ENCODE measurements at places on chromosomes 11 and 22.

- DNase-seq, result no peak
Observed at GRCh38 chr11:10415817-10416392, 39.2 kb upstream of the AMPD3 start.

DNA sequence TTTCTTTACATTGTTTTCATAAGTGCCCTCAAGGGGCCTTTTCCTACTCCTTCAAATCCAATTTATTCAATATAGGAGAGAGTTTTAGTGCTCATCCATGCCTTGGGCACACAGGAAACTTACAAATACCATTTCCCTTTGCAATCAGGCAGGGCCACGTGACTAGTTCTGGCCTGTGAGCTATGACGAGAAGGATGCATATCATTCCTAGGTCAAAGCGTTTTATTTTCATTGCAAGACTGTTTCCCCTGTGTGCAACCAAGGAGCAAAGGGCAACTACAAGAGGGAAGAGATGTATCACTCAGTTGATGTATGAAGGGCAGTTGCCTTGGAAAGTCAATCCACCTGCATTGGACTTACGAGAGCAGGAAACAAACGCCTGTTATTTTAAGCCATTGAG is 1.9 kb upstream of the TRAF6 start:
- no peak for DNase-seq

- DNase-seq, result no peak
Observed at GRCh38 chr11:116916052-116916451, 78.6 kb upstream of the APOA1 start.

DNA sequence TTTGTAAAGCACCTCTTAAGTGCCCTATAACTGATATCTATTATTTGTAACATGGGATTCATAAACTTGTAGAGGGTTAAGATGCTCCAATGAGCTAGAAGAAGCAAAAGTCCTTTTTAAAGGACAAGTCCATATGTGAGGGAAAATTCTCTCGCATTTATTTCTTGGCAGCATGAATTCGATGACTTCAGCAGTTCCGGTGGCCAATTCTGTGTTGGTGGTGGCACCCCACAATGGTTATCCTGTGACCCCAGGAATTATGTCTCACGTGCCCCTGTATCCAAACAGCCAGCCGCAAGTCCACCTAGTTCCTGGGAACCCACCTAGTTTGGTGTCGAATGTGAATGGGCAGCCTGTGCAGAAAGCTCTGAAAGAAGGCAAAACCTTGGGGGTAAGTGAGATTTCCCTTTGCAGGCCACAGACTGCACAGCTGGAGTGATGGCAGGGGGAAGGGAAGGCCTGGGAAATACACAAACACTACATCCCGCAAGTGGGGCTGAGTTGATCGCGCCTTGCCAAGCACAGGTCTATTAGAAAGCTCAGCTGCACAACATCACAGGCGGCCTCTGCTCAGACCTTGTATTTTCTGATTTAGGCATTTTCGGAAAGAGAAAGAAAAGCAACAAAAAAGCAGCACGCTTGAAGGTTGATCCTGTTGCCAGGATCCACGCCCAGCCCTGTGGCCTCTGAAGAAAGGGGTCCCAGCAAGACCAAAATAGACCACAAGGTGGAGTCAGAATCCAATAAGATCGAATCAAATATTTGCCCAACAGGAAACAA is 1.5 kb downstream of the MS4A8 start:
- DNase-seq, result peak; percentile 16

- no peak for DNase-seq
Observed at GRCh38 chr11:131077340-131077739, 161.1 kb upstream of the SNX19 start.

DNA sequence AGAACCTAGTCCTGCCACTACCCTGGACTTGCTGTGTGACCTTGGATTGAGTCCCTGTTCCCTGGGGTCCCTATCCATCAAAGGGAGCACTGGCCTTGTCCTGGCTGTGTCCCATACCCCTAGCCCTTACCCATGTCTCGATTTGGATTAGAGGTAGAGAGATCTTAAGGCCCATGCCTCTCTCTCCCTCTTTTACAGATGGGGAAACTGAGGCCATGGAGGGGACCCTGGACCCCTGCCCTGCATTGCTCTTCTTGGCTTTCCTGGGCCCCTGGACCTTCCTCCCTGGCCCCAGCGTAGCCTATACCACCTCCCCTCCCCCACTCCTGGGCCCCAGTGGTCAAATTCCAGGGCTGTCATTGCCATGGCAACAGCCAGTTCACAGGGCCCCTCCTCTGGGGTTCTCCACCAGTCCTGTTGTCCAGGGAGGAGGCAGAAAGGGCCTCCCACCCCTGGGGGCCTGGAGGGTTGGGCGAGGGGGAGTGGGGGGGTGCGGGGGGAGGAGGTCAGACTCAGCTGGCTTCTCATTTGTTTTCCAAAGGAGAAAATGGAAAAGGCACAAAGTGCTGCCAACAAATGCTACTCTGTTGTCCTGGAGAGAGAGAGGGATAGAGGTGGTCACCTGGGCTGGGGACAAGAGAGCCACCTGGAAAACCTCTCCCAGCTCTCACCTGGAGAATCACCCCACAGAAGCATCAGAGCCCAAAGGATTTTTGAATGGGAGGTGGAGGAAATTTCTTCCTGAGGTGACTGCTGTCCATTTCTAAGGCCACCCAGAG is 23.3 kb downstream of the ARHGEF17 start:
- peak; percentile 95 for DNase-seq

DNA sequence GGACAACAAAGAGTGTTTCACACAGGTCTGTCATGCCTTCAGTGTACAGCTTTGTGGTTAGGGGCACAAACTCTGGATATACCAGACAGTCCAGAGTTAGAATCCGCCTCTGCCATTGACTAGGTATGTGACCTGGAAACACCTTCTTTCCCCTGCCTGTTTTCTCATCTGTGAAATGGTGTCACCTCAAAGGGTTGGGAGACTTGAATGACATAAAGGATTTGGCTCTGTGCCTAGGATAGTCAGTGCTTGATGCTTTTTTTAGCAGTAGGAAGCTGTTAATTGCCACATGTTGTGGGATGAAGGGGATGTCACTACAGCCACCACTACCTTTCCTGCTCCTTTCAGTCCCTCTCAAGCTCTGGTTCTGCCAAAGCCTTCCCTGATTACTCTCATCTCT is 17.4 kb upstream of the LRRC55 start:
- no peak for DNase-seq
